ENCODE measurements at places on chromosomes 16 and 17.

DNA sequence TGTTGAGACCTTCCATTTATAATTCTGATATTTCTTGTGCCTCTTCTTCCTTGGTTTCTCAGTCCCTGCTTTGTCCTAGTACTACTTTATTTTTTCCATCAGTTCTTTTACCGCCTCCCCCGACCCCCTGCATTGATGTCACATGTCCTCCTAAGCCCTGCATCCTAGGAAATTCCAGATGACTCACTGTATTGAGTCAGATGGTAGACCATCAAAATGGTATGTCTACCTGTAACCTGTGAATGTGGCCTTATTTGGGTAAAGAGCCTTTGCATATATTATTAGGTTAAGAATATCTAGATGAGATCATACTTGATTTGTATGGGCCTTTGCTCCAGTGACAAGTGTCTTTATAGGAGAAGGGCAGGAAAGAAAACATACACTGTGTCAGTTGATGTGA, 515.3 kb upstream of the CA10 start:
- no peak for DNase-seq

DNA sequence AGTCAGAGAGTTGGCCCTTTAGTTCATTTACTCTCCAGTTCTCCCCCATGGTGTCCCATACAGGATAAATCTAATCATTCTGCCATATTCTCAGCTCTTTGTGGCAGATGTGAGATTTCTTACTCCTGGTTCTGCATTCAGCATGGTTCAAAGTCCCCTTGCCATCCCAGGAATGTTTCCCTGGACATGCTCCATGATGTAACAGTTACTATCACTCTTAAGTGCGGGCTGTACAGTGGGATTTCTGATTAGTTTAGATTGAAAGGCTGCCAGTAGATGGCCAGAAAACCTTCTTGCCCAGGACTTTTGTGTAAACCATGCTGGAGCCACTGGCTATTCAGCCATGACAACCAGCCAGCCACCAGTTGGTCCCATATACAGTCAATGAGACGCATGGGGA, 10.4 kb downstream of the KRT37 start:
- DNase-seq = no peak

DNA sequence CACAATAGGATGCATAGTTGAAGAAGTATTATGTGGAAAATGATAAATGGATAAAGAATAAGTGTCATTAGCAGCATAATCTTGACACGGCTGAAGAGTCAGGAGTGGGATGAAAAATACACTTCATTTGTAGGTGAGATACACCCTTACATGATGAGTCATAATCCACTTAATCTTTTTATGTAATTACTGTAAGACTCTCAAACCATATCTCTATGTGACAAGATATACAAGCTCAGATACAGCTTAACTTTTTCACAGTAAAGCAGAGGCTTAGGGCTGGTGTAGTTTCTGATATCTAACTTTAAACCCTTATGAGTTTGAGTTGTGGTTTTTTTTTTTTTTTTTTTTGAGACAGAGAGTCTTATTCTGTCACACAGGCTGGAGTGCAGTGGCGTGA, 101.2 kb downstream of the FTO start:
- DNase-seq = no peak

GRCh38 chr16:79769270-79769927, 168.9 kb upstream of the MAF start:
- DNase-seq = no peak

DNA sequence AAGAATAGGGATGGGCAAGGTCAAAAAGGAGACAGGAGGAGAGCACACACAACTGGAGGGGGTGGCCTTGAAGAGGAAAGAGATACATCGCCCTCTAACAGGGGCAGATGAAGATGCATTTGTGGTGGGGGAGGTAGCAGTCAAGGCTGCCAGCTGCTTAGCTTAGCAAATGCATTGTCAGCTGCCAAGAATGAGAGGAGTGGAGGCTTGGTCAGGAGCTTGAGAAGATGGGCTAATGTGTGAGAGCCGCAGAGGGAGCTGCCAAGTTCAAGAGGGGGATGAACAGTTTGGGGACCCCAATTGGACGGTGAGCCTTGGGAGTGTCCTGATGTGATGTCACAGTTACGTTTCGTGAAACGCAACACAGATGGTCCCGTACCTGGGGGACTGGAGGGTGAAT, 28.9 kb upstream of the GNA13 start:
- DNase-seq = no peak

GRCh38 chr17:31494259-31495021, 103.0 kb downstream of the RAB11FIP4 start:
- DNase-seq = no peak

DNA sequence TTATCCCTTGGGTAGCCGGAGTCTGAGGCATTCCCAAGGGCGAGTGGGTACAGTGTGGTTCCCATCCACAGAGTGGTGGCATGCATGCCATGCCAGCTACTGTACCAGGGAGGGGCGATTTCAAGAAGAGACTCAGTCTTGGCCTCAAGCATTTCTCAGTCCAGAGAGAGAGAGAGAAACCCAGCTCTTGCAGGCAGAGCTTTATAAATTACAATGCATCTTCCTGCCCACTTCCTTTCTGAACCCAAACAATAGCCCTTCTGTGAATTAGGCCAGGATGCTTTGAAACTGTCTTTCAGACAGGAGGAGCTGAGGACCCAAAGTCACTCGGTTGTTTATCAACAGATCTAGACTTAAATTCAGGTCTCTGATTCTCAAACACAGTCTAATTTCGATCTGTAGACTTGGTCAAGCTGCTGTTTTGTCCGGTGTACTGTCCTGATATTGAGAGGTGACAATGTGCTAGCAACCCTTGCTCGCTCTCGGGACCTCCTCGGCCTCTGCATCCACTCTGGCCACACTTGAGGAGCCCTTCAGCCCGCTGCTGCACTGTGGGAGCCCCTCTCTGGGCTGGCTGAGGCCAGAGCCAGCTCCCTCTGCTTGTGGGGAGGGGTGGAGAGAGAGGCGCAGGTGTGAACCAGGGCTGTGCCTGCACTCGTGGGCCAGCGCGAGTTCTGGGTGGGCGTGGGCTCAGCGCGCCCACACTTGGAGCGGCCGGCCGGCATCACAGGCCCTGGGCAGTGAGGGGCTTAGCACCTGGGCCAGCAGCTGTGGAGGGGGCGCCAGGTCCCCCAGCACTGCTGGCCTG, 408.0 kb downstream of the UTP18 start:
- DNase-seq = no peak

DNA sequence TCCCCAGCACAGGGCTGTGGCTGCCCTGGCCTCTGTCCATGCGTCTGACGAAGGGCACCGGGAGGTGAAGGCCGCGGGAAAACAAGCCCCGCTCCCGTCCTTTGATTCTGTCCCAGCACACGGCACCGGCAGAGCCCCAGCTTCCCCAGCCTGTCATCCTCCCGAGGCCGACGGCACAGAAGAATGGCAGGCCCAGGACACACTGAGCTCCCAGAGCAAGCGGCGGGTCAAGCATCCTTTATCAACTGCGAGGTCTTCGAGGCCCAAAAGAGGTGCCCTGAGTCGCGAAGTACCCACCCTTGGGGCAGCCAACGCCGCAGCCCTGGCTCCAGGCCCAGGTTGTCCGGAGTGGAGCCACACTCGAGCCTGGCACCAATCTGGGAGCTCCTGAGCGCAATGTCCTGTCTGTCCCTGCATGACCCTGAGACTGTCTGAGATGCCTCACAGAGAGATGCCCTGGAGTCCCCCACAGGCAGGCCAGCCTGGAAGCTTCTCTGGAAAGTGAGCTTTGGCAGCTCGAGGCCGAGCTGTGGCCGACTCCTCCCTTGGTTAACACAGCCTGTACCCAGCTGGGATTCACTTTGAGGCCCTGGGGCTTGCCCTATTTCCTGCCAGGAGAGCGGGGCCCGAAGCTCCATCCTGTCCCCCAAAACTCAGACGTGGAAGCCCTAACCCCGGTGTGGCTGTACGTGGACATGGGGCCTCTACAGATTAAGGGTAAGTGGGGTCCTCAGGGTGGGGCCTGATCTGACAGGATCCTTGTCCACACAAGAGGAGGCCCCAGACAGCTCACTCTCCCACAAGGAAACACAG, 23.3 kb downstream of the SLC7A5 start:
- DNase-seq = no peak

DNA sequence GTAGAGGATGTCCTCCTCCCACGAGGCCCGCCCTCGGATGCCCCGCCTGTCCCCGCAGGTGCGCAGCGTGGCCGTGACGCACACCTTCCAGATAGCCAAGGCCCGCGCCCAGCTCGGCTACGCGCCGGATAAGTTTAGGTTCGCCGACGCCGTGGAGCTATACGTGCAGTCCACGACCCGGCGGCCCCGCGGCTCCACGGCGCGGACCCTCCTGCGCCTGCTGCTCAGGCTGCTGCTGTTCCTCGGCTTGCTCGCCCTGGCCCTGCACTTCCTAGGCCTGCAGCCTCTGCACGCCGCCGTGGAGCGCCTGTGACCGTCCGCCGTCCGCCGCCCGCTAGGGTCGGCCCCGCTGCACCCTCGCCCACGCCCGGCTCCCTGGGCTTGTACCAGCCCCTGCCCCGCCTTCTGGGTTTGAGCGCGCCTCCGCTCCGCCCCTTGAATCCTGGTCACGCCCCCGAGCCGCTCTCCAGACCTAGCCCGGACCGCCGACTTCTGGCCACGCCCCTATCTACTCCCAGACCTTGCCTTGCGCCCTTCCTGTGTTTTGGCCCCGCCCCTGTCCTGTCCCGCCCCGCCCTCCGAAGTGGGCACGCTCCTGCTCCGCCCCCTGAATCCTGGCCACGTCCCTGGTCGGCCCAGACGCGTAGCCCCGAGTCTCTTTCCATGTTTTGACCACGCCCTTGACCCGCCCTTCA, 15.8 kb upstream of the EEF2K start:
- DNase-seq = peak; percentile 100

DNA sequence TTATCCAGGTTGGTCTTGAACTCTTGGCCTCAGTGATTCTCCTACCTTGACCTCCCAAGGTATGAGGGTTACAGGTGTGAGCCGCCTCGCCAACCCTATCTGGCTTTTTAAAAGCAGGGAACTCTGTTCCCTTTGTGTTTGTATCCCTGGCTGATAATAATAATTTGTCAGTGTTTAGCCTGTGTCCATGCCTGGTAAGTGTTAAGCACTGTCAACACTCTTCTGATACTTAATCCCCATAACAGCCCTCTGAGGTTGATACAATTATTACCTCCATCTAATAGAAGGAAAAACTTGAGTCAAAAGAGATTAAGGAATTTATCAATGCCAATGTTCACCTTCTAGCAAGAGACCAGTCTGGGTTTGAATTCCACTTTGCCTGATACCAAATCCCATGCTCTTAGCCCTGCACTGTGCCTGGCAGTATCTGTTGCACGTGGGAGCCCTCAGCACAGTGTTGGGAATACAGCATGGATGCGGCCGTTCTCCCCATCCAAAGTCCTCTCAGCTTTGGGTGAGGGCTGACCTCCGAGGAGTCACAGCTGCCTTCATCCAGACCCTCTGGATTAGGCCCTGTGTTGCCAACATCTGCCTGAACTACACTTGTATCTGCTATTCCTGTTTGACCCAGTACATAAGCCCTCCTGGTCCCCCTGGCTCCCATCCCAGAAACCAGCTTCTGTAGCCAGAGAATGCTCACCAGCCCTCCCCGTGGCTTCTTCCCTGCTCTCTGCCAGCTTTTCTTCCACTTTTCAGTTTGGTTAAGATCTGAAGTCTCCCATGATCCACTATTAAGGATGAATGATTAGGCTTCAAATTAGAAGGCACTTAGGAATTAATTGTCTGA, 335.6 kb upstream of the ASIC2 start:
- DNase-seq = no peak

GRCh38 chr17:64133546-64134215, 3.7 kb upstream of the ERN1 start:
- DNase-seq = peak; percentile 76

- DNase-seq = peak; percentile 70
Observed at GRCh38 chr16:81940781-81941560, 70.3 kb downstream of the SDR42E1 start.

DNA sequence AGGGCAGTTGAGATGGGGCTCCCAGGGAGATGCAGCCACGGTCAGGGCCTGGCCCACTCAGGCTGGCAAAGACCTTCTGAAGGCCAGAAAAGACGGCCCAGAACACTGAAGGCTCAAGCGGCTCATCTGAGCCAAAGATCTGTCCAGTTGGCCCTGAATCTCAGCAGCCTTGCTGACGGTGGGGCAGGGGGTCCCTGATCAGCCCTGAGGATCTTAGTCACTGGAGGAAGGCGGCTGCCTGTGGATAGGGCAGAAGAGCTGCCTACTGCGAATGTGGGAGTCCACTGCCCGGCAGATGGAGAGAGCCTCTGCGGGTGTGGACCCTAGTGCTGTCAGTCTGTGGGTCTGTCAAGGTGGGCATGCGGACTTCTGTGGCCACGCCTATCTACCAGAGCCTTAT, 1738.2 kb downstream of the TP53TG3F start:
- DNase-seq = no peak

DNA sequence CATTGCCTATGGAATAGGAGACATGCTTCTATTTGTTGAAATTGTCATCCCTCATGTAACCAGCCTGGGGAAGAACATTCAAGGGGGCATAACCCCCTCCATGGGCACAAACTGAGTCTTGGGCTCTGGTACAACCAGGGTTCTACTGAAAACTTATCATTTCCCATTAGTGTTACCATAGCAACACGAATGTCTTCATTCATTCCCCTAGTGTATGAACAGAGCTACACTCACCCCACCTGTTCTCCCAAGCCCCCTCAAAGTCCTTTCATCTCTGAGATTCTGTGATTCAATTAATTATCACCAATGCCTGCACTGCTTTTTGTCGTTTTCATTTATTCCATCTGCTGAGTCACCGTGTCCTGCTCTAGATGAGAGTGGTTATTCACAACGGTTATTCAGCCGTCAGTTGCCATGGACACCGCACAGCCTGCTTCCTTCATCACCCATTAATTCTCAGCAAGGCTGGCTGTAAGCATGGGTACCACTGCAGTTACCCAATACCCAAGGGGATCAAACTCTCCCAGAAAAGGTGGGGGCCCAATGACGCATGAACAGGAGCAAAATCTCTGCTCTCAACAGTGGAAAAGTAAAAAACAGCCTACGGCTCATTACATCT, 1.6 kb upstream of the GAST start:
- DNase-seq = peak; percentile 35

- DNase-seq = no peak
Observed at GRCh38 chr16:49621241-49622083, 234.4 kb downstream of the ZNF423 start.

DNA sequence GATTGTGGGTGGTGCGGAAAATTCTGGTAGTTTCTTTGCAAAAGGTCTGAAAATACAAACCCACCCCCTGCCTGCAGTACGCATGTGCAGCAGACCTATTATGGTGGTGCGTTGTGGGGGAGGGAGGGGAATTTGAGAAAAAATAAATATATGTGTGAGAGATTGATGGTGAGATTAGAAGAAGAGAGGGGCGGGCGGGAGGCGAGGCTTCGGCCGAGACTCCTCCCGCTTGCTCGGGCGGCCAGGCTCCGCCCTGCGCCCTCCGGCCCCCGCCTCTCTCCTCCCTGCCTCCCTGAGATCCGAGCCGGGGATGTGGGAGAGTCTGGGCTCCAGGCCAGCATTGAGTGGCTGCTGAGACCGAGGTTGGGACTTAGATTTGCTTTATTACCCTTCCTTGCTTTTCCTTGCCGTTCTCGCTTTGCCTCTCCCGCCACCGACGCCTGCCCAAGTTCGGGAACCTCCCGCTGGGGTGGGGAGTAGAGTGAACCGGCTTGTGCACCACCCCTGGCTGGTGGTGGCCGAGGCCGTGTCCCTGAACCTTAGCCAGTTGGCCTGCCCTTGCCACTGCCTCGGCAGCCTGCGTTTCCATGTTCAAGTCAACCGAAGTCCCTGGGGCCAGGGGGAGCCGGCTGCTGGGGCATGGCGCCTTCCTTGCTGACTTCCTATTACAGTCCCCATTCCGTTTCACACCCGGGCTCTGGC, 956 bp upstream of the CHD3 start:
- DNase-seq = peak; percentile 100

GRCh38 chr17:2374549-2375285, 26.1 kb downstream of the MNT start:
- DNase-seq = no peak
